IgD-negative memory B cell (primary cell): ENCODE measurements at places on chromosomes 5 and 9. TPM values are rescaled to one million over a fixed set of nuclear protein-coding genes. Genes with fewer than 3 reads are reported as not detected.

FGF1 gene
- not detected for polyA plus RNA-seq

SNX30 gene
- 1.4 TPM for polyA plus RNA-seq

SUSD3 gene
- 96.3 TPM for polyA plus RNA-seq

SLC31A2 gene
- polyA plus RNA-seq, result 0.85 TPM

LCN6 gene
- not detected for polyA plus RNA-seq

CCDC183 gene
- 0.78 TPM for polyA plus RNA-seq

HRH2 gene
- polyA plus RNA-seq, result 0.49 TPM

TNFSF15 gene
- polyA plus RNA-seq, result 0.03 TPM

SLC36A2 gene
- not detected for polyA plus RNA-seq

CFAP90 gene
- polyA plus RNA-seq, result not detected

CFAP157 gene
- polyA plus RNA-seq, result not detected

INSL6 gene
- 0.38 TPM for polyA plus RNA-seq

NREP gene
- 5.3 TPM for polyA plus RNA-seq

TAF11L5 gene
- polyA plus RNA-seq, result not detected

LMX1B gene
- polyA plus RNA-seq, result not detected

CRHBP gene
- not detected for polyA plus RNA-seq

FBXL7 gene
- polyA plus RNA-seq, result not detected
